ENCODE measurements at places on chromosomes 7 and 10. TPM values are rescaled to one million over a fixed set of nuclear protein-coding genes. Genes with fewer than 3 reads are reported as not detected.

Gene C10orf88
- 9.3 TPM for total RNA-seq

Gene CYP2C19
- total RNA-seq, result not detected

GRCh38 chr10:109166935-109167334 is 756.4 kb downstream of the XPNPEP1 start:
- DNase-seq, result no peak

Gene LRRC17
- total RNA-seq, result 11.1 TPM

- DNase-seq, result no peak
Measured at GRCh38 chr10:28620251-28620650, 57.1 kb upstream of the BAMBI start.

Data from posterior vena cava (tissue), 2 donors.